ENCODE measurements at places on chromosomes 16 and 17. TPM values are rescaled to one million over a fixed set of nuclear protein-coding genes. Genes with fewer than 3 reads are reported as not detected.

The MYLK3 gene
- total RNA-seq, result 0.03 TPM

The WRAP53 gene
- 37.0 TPM for total RNA-seq

The ZP2 gene
- not detected for total RNA-seq

The MMP2 gene
- total RNA-seq, result 13.1 TPM

The TNFRSF13B gene
- not detected for total RNA-seq

The ANKFY1 gene
- 26.4 TPM for total RNA-seq

The KLHL10 gene
- not detected for total RNA-seq

The STAT5A gene
- 7.3 TPM for total RNA-seq

The ELMO3 gene
- total RNA-seq, result 1.1 TPM

The PPP1R9B gene
- 47.2 TPM for total RNA-seq

The KRTAP3-1 gene
- total RNA-seq, result not detected

The HOXB3 gene
- total RNA-seq, result 5.0 TPM

The CLEC18B gene
- 0.39 TPM for total RNA-seq

The TBC1D3D gene
- not detected for total RNA-seq

The SLC52A1 gene
- total RNA-seq, result 0.54 TPM

The COPZ2 gene
- total RNA-seq, result 11.4 TPM

The GPRC5C gene
- 62.9 TPM for total RNA-seq
